CD4-positive, alpha-beta T cell (primary cell): ENCODE measurements at places on chromosomes 5 and 9. TPM values are rescaled to one million over a fixed set of nuclear protein-coding genes. Genes with fewer than 3 reads are reported as not detected.

The EPB41L4A gene
- total RNA-seq = not detected

The CENPH gene
- 5.6 TPM for total RNA-seq

DNA sequence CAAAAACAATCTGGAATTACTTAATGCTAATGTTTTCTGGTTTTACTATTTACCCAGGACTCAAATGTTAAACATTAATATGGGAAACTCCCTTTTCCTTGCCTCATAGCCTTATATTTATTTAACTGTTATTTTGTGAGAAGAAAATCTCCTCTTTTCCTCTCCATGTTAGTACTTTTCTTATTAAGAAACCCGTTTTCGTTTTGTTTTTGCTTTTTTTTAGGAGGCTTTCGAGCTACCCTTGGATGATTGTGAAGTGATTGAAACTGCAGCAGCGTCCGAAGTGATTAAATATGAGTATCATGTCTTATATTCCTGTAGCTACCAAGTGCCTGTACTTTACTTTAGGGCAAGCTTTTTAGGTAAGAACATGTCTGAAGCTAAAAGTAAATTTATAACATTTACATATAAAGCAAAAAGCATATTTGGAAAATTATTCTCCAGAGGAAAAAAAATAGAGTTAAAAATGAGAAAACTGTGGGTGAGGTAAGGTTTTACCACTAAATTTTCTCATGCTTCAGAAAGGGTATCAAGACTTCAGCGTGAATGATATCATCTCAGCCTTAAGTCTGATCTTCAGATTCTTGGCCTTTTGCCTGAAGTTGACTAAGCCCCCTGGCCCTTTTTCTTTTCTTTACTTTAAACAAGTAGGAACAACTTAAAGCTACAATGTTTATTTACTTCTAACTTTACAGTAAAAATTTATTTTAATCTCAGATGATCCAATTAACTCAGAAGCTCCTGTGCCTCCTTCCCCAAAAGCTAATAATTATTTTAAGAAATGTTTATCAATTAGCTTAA lies 113.8 kb downstream of the RPS23 start:
- no peak for DNase-seq

- DNase-seq = no peak
These were observed 137.8 kb upstream of the ANKH start for GRCh38 chr5:15009420-15009819.

GRCh38 chr9:83584995-83585394 lies 37.9 kb upstream of the IDNK start:
- DNase-seq = no peak

GRCh38 chr9:138083873-138084272 lies 206.3 kb downstream of the CACNA1B start:
- no peak for DNase-seq
